ENCODE measurements at places on chromosomes 11 and 22.

DNA sequence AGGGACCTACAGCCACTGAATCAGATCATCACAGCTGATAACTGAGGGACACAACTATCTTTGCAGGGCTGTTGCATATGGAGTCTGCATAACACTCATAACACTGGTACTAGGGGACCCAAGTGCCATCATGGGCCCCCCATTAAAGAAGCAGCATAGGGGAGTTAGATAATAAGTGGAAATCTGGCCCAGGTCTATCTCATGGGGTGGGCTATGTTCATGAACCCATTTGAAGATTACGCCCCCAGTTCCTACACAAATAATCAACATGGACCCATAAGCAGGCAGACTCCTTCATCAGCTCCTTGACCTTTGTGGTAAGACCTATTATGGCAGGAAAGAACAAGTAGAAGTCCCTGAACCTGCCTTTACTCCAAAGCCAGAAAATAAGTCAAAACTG, 48.8 kb downstream of the ASCL2 start:
- DNase-seq, result no peak

- no peak for DNase-seq
Measured at GRCh38 chr11:128269466-128269865, 317.9 kb downstream of the ETS1 start.

DNA sequence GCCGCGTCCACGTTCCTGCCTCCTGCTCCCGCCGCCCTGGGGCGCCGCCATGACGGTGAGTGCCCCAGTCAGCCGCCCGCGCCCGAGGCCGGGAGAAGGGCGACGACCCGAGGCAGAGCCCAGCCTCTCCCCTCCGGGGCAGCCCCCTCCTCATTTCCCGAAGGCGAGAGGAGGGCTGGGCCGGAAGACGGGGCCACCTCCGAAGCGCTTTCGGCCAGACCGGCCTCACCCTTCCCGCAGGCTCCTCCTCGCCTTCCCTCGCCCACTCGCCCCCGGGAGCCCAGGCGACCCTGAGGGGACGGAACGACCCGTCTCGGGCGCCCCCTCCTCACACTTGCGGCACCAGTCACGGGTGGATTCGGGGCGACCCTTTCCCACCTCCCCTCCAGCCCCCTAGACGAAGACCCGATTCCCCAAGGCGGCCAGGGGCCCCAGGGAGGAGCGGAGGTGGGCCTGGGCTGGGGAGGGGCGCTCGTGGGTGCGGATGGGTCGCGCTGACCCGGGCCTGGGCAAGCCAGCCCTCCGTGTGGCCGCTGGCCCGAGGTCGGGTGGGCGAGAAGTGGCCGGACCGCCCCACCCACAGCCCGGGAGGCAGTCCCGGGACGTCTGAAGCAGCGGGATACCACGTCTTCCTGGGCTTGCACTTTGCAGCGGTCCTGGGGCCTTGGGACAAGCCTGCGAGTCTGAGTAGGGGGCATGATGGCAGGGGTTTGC, 49.7 kb downstream of the TRIOBP start:
- DNase-seq, result peak; percentile 41

- DNase-seq, result no peak
Measured at GRCh38 chr11:22430141-22430541, 92.0 kb downstream of the SLC17A6 start.

DNA sequence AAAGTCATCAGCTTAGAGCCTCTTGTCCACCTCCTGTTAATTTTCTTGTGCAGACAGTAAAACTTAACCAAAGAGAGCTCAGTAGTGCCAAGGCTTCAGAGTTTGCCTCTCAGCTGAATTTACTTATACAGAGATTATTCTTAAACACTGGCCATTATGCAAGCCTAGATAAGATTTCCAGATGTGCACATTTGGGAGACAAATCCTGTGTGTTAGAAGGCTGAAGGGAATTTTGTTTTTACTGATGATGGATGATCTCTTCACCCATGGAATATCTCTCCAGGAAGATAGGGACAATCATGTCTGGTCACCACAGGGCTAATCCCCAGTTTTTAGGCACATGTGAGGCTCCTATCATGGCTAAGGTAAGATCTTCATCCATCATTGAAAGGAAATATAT, 157.6 kb upstream of the FAT3 start:
- DNase-seq, result no peak

- no peak for DNase-seq
Measured at GRCh38 chr11:118699506-118700220, 20.2 kb upstream of the TREH start.

DNA sequence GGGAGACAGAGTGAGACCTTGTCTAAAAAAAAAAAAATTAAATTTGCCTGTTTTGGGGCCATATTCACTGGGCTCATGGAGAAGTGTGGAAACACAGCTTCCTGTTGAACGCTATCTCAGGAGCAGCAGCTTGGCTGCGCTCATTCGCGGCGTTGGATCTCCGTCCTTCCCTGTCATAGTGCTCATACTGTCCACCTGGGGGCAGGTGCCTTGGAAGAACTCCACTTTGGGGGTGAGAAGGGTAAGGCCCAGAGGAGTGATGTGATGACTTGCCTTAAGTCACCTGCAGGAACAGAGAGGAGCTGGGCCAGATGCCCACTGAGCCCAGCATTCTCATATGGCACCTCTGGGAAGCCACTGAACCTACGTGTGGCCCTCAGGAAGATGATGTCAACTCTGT, 82.8 kb downstream of the CABIN1 start:
- no peak for DNase-seq

- no peak for DNase-seq
Measured at GRCh38 chr11:47586098-47586855, at the start of gene FAM180B. FAM180B (plus strand) TSS chr11:47586678; CDS start chr11:47586769, 91 bp downstream.

DNA sequence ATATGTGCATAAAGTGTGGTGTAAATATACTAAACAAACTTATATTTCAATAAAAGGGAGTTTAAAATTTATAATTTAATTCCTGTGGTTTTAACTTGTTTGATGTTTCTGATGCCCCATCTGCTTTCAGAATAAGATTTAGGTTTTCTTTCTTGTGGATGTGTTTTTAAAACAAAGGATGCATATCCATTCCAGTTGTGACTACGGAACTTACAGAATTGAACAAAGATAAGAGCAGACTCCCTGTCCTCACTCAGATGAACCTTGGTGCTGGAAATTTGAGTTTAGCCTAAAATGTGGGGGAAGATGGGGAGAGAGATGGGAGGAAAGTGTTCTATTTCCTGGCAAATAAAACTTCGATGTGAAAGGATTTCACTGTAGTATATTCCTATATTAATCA, 2.5 kb downstream of the FJX1 start:
- DNase-seq, result no peak

DNA sequence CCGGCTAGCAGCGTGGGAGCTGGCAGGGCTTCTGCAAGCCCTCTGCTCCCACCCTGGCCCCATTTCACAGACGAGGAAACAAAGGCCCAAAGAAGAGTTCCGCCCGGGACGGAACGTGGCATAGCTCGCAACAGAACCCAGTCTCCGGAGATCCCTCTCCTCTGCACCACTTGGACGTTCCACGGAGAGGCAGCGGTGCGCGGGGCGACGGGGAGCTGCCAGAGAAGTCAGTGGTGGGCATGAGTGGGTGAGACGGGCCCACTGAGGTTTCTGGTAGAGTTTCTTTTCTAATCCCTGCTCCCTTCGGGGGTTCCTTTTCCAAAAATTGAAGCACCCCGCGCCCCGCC, 554 bp upstream of the NECTIN1 start:
- DNase-seq, result no peak

DNA sequence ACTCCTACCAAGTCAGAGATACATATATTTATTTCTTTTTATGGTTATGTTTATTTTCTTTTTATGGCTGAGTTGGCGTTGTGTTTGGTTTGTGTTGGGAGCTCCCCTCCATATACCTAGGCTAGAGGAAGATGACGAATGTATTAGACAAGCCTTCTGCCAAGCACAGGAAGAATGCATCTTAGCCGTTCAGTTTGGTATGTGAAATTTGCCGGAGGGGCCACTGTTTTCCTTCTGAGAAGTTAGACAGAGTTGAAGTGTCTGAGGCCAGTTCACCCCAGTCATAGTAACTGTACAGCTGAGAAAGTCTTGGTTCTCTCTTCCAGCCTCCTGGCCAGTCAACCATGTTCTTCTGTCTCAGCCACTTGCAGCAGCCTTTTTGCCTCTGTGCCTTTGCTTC, 29.8 kb downstream of the TEAD1 start:
- no peak for DNase-seq

GRCh38 chr11:65498977-65499712, at the start of gene MALAT1:
MALAT1 (plus strand) TSS chr11:65499045.
- no peak for DNase-seq

GRCh38 chr22:42473484-42474193, 41.4 kb upstream of the NFAM1 start:
- no peak for DNase-seq
